ENCODE measurements at places on chromosomes 2 and 18.

GRCh38 chr2:1601471-1602277 is 142.6 kb downstream of the PXDN start:
- H3K4me3 ChIP-seq = no peak overlapping the region
- no peak for DNase-seq
- H3K27ac ChIP-seq = peak overlapping the region; percentile 53
- no peaks in the 10 kb centered on the region for H3K36me3 ChIP-seq

DNA sequence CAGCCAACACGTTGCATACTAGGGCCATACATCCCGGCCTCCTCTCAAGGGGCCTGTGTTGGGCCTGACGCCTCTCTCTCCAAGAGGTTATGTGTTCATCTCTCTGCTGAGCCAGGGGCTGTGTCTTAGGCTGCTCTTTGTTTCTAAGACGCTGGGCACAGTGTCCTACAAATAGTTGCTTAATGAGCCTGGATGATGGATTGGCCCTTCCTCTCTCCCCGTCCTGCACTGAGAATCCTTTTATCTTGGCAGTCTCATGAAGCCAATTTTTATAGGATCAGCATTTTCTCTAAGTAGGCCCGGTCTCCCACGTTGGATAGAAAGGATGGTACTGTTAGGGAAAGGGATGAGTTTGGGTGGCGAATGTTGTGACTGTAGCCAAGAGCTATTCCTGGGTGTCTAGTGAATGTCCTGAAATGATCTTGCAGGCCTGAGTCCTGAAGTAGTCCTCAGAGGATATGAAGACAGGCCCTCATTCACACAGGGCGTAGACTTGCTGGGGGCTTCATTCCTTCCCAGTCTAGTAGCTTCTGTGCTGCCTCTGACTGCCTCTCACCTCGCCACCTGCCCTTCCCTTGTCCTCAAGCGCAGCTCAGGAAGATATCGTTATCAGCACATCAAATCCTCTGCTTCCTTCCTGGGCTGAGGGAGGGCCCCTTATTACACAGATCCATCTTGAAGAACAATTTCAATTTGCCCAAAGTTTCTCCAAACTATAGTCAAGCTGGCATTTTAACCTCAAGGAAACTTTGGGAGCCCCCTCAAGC is 8.8 kb downstream of the LBH start:
- no peaks in the 10 kb centered on the region for H3K27me3 ChIP-seq
- no peak for DNase-seq
- H3K27ac ChIP-seq = peak overlapping the region; percentile 28
- H3K4me1 ChIP-seq = no peaks in the 10 kb centered on the region

GRCh38 chr2:40208463-40208862 is 243.4 kb downstream of the SLC8A1 start:
- no peak for DNase-seq
- H3K4me3 ChIP-seq = no peak overlapping the region
- H3K27ac ChIP-seq = no peak overlapping the region
- no peaks in the 10 kb centered on the region for H3K4me1 ChIP-seq

GRCh38 chr2:80365762-80366161 is 61.2 kb upstream of the LRRTM1 start:
- H3K27me3 ChIP-seq = no peaks in the 10 kb centered on the region
- no peak overlapping the region for H3K27ac ChIP-seq
- no peaks in the 10 kb centered on the region for H3K36me3 ChIP-seq
- no peak for DNase-seq

DNA sequence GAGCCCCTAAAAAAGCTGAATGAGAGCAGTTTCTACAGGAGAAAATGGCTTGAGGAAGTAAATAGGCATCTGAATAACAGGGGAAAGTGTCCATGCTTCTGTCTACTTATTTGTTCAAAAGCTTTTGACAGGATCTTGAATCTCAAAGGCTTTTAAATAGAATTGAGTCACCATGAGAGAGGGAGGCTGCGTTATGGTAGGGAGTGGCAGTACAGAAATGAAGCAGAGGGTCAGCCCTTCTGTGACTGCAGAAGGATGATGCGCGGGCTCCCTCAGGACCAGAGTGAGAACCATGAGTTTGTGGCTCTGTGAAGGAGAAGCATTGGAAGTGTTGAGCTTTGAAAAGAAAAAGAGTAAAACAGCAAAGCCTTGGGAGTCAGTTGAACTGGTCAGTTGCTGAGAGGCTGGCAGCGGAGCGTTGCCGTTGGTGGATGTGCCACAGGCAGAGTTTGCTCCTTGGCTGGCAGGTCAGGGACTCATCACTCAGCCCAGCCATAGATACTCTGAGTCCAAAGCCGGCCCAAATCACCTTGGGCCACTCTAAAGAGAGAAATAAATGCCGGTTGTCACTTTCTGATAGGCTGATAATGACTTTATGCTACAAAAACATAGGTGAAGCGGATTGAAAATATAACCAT is 17.4 kb downstream of the COPS7B start:
- H3K36me3 ChIP-seq = peaks cover 62% of the 10 kb centered on the region
- no peak for DNase-seq
- no peaks in the 10 kb centered on the region for H3K27me3 ChIP-seq
- no peak overlapping the region for H3K27ac ChIP-seq

DNA sequence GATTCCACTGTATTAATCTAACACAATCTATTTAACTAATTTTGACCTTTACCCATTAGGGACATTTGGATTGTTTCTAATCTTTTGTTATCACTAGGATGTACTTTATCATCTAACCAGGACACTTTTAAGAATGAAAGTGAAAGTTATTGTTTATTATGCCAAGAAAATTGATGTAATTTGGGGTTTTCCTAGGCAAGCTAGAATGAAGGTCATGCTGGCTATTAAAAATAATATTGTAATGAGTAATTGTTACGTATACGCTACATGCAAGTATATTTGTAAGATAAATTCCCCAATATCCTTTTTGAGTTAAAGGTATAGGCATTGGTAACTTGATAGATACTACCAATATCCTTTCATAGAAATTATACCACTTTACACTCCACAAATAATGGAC is 74.6 kb downstream of the COL5A2 start:
- H3K4me3 ChIP-seq = no peak overlapping the region
- no peaks in the 10 kb centered on the region for H3K4me1 ChIP-seq
- no peaks in the 10 kb centered on the region for H3K27me3 ChIP-seq
- H3K27ac ChIP-seq = no peak overlapping the region
- no peaks in the 10 kb centered on the region for H3K36me3 ChIP-seq
- no peak for DNase-seq

DNA sequence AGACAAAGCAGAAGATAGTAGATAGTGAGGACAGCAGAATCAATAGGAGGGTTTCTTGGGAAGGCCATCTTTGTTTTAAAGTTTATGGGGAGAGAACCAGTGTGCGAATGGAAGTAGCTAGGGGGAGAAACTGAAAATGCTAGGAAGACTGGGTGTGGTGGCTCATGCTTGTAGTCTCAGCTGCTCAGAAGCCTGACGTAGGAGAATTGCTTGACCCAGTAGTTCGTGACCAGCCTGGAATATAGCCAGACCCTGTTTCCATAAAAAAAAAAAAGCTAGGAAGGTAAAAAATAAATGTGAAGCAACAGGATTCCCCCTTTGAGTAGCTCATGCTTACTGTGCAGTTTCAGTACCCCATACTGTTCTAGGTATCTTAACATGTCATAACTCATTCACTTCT is 19.2 kb upstream of the DRC1 start:
- H3K4me3 ChIP-seq = no peak overlapping the region
- no peak for DNase-seq
- H3K27ac ChIP-seq = no peak overlapping the region
- H3K36me3 ChIP-seq = peaks cover 8% of the 10 kb centered on the region
- H3K27me3 ChIP-seq = no peaks in the 10 kb centered on the region

DNA sequence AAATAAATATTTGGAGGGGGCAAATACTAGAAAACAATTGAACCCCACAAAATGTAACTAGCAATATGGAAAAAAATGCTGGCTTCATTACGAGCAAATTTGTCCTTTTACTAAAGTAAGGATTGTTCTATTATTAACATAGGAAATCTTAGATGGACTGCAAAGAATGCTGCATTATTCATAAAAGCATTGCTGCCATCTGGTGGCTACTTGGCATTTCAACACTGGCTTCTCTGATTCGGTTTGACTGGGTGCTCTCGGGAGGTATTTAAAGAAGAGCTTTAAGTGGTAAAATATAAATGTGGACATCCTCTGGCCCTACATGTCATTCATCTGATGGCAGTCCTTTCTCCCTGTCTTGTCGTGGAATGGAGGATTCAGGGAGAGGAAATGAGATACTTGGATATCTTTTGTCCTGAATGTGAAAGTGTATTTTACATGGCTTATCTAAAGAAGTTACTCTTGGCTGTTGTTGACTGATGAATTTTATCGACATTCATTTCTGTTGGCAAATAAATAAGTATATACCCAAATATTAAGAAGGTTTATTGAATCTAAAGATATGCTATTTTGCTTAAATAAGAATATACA is 130.2 kb downstream of the ARHGAP15 start:
- no peak overlapping the region for H3K4me3 ChIP-seq
- H3K27ac ChIP-seq = no peak overlapping the region
- DNase-seq = peak; percentile 83
- H3K4me1 ChIP-seq = no peaks in the 10 kb centered on the region
- no peaks in the 10 kb centered on the region for H3K27me3 ChIP-seq

GRCh38 chr18:68723539-68723938 is 8.6 kb upstream of the TMX3 start:
- H3K27ac ChIP-seq = no peak overlapping the region
- no peaks in the 10 kb centered on the region for H3K27me3 ChIP-seq
- H3K36me3 ChIP-seq = no peaks in the 10 kb centered on the region
- DNase-seq = no peak

GRCh38 chr18:72973841-72974240 is 106.1 kb upstream of the NETO1 start:
- H3K27ac ChIP-seq = no peak overlapping the region
- H3K4me1 ChIP-seq = no peaks in the 10 kb centered on the region
- no peak for DNase-seq

- no peak for DNase-seq
- H3K27ac ChIP-seq = no peak overlapping the region
- H3K36me3 ChIP-seq = no peaks in the 10 kb centered on the region
- no peaks in the 10 kb centered on the region for H3K27me3 ChIP-seq
- no peak overlapping the region for H3K4me3 ChIP-seq
These were observed 69.9 kb downstream of the GLI2 start for GRCh38 chr2:120805602-120806001.

DNA sequence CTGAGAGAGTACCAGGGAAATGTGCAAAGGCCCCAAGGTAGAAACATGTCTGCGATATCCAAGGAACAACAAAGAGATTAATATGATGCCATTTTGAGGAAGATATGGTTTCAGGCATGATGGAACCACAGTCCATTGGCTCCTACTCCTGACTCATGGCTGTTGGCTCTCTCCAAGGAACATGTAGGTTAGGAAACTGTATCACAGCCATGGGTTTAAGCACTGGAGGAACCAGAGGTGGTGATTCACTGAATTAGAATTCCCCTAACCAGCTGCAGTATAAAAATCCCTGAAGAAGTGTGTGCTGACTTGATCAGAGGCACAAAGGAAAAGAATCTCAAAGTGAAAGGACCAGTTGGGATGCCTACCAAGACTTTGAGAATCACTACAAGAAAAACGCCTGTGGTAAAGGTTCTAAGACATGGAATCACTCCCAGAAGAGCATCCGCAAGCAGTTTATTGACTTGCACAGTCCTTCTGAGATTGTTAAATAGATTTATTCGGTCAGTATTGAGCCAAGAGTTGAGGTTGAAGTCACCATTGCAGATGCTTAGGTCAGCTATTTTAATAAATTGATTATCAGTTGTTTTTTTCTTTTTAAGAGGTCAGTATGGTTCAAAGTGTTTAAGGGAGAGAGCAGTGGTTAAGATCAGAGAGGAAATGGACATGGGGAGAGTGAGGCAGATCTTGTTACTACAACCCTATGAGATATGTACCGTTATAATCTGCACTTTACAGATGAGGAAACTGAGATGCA is 110.7 kb upstream of the OTX1 start:
- no peak for DNase-seq
- no peaks in the 10 kb centered on the region for H3K27me3 ChIP-seq
- no peak overlapping the region for H3K27ac ChIP-seq
- no peaks in the 10 kb centered on the region for H3K4me1 ChIP-seq
- H3K36me3 ChIP-seq = no peaks in the 10 kb centered on the region

DNA sequence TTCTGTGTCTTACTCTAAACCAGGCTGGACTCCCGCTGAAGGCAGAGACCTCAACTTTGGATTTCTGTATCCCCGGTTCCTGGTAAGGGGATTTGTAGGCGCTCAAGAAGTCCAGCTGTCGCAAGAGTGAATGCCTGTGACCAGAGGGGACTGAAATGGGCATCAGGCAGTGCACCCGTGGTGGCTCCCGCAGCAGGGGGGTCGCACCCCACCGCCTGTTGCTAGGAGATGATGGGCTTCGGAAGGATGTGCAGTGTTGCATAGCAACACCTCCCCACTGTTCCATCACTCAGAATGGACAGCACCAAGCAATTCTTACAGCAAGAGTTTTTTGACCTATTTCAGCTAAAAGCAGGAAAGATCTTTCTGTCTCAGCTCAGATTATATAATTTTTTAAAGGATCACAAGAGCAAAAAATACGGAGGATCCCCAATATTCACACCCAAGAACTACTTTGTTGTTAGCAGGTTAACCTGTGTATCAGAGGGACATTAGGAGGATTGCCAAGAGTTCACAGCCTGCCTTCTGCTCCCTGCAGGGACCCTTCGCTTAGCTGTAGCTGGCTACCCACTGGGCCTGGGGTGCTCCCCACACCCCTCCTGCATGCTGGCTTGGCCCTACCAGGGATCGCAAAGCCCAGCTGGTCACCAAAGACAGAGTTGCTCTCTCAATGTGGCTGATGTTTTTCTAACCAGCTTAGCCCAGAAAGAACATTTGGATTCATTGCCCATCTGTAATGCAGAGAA is 63.8 kb downstream of the SOWAHC start:
- no peaks in the 10 kb centered on the region for H3K4me1 ChIP-seq
- H3K27ac ChIP-seq = no peak overlapping the region
- H3K27me3 ChIP-seq = no peaks in the 10 kb centered on the region
- DNase-seq = no peak

DNA sequence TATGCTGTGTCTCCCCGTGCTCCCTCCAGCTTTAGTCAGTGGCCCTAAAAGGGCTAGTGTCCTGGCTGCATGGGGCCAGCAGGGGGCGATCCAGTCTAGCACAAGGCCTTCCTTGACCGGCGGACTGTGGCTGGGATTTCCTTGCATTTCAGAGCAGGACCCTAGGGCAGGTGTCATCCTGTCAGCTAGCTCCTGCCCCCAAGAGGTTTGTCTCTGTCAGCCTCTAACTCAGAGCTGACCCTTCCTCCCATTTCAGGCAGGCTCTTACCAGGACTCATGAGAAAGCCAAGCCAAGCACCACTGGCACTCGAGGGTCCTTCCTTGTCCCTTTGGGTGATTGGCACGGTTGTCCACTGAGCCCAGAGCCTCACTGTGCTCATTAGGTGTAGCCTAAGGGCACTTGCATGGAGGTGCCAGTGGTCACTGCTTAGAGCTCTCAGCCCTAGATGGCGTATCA is 140.3 kb downstream of the RPIA start:
- no peaks in the 10 kb centered on the region for H3K4me1 ChIP-seq
- H3K27ac ChIP-seq = no peak overlapping the region
- no peak overlapping the region for H3K4me3 ChIP-seq
- no peaks in the 10 kb centered on the region for H3K36me3 ChIP-seq
- no peak for DNase-seq

DNA sequence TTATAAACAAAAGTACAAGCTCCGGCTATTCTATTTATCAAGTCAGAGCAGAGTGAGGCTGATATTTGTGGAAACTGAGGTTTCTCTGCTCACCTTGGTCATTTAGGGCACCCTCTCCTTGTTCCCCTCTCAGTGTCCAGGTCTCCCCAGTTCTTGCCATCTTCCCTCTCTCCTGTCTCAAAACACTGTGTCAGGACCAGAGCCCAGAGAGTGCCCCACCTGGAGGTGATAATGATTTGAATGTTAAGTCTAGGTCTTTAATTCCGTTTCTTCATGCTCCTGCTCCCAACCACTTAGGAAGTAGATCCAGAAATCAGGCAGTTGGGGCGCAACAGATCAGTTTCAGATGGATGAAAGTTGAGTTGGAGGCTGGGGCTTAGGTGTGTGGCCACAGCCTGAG is 9.2 kb upstream of the ADCY3 start:
- no peak overlapping the region for H3K4me3 ChIP-seq
- H3K27ac ChIP-seq = no peak overlapping the region
- DNase-seq = no peak
